ENCODE measurements at places on chromosomes 6 and 20. TPM values are rescaled to one million over a fixed set of nuclear protein-coding genes. Genes with fewer than 3 reads are reported as not detected.

- no peak for DNase-seq
Observed at GRCh38 chr6:112743323-112743722, 396.2 kb downstream of the RFPL4B start.

DNA sequence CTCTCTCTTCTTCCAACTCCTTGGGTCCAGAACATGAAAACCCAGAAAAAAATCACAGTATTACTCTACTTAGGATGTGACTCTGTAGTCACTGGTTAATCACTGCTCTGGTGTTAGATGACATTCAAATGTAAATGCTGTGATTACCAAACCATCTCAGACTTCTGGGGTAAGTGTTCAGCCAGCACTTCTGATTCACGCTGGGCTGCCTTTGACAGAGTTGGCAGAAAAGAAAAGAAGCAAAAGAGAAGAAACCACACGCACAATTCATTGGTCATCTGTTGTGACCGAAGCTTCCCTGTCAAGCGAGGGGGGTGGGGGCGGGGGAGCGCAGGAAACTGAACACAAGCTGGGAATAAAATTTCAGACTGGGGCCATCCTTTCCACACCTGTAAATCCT is 82.7 kb downstream of the PSMG4 start:
- DNase-seq: peak; percentile 73

GRCh38 chr6:103893141-103893581 is 966.6 kb downstream of the HACE1 start:
- peak; percentile 87 for DNase-seq

GRCh38 chr6:169163411-169163901 is 90.2 kb downstream of the THBS2 start:
- DNase-seq: no peak

GRCh38 chr6:137808836-137809315 is 58.2 kb upstream of the TNFAIP3 start:
- no peak for DNase-seq

DNA sequence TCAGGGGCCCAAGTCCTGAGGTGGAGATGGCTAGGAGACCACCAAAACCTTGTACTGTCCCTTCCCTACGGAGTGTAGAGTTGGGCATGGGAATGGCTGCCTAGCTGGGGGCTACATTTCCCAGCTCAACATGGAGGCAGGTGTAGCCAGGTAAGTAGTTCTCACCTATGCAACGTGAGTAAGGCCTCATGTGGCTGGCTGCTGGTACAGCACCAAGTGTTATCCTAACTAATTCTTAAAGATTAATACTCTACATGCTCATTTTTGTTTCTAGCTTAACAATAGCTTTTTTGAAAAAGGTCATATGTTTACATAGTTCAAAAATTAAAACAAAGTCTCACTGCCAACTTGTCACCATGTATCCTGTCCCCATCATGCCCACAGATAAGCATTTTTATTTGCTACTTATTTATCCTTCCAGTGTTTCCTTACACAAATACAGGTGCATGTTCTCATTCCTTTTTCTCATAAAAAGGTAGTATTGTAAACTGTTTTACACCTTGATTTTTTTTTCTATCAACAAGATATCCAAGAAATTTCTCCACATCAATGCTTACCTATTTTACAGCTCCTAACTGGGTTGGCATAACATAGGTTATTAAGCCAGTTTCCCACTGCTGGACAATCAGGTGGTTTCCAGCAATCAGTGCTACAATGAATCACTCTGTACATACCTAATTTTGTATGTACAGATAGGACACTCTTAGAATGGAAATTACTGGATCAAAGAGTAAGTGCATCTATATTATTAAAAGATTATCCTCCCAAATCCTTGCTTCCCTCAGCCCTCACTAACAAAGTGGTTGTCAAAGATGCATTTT is 25.5 kb downstream of the ABHD12 start:
- no peak for DNase-seq

Gene POLH
- 11.9 TPM for polyA plus RNA-seq

All from muscle of leg (tissue), 16 donors.